ENCODE measurements at places on chromosomes 12 and 14.

GRCh38 chr14:64861916-64862315 lies 17.8 kb downstream of the SPTB start:
- DNase-seq = peak; percentile 26

DNA sequence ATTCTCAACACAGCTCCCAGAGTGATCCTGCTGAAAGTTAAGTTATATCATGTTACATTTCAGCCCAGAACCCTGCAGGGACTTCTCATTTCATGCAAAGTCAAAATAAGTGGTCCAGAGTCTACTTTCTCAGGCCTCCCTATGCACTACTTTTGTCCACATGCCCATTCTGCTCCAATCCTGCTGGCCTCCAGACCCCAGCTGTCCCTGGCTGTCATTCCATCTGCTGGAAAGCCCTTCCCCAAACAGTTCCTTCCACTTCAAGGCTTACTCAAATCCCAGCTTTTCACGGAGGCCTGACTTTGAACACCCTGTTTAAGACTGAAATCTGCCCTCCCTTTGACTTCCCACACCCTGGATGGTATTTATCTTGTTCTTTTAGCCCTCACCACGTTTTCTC lies 109.8 kb upstream of the DNM1L start:
- DNase-seq = no peak

- DNase-seq = no peak
These were observed 31.3 kb downstream of the PRKD1 start for GRCh38 chr14:29896354-29896821.

DNA sequence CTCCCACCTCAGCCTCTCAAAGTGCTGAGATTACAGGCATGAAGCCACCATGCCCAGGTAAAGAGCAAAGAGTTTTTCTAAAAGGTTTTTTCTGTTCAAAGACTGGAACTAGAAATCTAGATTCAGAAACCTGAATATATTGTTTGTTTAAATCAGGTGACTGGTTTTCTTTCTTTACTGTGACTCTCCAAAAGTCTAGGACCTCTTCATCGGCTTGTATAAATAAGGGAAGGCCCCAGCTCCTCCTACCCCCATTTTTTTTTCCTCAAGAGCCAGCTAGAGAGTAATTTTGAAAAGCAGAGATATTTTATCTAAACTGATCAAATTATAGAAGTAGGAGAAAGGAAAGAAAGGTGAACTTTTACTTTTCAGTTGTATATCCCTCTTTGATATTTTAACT lies 48.0 kb downstream of the TMEM116 start:
- DNase-seq = no peak

- no peak for DNase-seq
These were observed 89.1 kb upstream of the VASH1 start for GRCh38 chr14:76672123-76672522.

GRCh38 chr14:73176685-73177084 lies 40.4 kb downstream of the PSEN1 start:
- DNase-seq = no peak

- no peak for DNase-seq
These were observed 370.7 kb downstream of the TMTC2 start for GRCh38 chr12:83057436-83057835.

DNA sequence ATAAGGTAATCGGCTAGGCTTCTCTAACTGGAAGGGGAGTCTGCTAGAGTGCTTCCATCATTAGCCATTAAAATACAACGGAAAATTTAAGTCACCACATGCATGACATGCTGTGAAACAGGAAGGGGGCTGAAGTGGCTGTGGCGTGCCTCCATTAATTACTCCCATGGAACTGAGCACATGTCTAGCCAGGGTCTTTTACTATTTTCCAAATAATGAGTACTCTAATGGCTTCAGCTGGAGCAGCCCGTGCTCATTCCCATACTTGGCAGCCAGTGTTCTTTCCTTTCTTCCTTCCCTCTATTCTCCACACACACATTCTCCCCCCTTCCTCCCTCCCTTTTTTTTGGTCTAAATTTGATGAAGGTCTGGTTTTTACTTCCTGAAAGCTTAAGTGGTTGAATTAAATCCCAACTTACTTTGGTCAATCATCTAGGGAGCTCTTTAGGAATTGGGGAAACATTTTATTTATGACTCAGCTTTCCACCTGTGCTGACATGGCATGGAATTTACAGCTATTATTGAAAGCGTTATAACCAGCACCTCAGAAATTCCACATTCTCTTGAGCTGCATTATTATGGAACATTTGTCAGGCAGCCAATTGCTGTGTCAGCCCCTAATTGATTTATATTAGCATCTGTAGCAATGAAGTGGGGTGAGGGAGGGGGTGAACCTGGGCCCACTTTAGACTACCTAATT lies 72.3 kb downstream of the LRIG3 start:
- DNase-seq = no peak

DNA sequence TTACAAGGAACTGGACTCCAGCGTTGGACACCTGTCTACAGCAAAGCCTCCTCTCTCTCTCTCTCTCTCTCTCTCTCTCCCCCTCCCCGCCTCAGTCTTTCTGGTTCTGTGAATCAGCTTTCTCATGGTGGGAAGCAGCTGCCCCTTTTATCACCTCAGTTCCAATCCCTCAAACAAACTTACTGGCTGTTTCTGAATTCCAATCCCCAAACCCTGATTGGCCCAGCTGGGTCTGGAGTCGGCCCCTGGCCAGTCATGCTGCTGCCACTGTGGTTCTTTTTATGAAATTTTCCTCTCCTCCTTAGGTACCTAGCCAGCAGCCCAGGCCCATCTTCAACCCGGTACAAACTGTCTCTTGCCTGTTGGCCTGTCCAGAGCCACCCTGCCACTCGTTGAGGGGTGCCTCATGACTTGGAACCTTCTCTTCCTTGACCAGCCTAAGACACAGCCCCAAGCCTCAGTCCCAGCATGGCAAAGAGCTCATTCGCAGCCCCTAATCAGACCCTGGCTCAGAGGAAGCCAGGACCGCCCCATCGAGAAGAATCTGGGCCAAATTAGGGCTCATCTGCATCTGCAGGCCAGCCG lies 9.4 kb upstream of the MORN3 start:
- peak; percentile 58 for DNase-seq

GRCh38 chr12:50625029-50625925 lies 120.5 kb downstream of the DIP2B start:
- DNase-seq = no peak

- DNase-seq = no peak
These were observed 292.4 kb downstream of the NUAK1 start for GRCh38 chr12:105846331-105846730.

GRCh38 chr14:58978343-58978742 lies 210.1 kb upstream of the DAAM1 start:
- no peak for DNase-seq

Measured in ELF-1 (cell line).